ENCODE measurements at places on chromosomes 1 and 21.

- H3K27me3 ChIP-seq = no peaks in the 10 kb centered on the region
- H3K36me3 ChIP-seq = no peaks in the 10 kb centered on the region
- H3K4me3 ChIP-seq = no peak overlapping the region
Observed at GRCh38 chr1:101264697-101265096, 27.9 kb downstream of the S1PR1 start.

GRCh38 chr1:220970311-220970710 is 91.1 kb downstream of the HLX start:
- DNase-seq = no peak
- no peak overlapping the region for H3K27ac ChIP-seq
- no peaks in the 10 kb centered on the region for H3K36me3 ChIP-seq
- no peak overlapping the region for H3K4me3 ChIP-seq
- H3K27me3 ChIP-seq = no peaks in the 10 kb centered on the region
- H3K4me1 ChIP-seq = no peaks in the 10 kb centered on the region

DNA sequence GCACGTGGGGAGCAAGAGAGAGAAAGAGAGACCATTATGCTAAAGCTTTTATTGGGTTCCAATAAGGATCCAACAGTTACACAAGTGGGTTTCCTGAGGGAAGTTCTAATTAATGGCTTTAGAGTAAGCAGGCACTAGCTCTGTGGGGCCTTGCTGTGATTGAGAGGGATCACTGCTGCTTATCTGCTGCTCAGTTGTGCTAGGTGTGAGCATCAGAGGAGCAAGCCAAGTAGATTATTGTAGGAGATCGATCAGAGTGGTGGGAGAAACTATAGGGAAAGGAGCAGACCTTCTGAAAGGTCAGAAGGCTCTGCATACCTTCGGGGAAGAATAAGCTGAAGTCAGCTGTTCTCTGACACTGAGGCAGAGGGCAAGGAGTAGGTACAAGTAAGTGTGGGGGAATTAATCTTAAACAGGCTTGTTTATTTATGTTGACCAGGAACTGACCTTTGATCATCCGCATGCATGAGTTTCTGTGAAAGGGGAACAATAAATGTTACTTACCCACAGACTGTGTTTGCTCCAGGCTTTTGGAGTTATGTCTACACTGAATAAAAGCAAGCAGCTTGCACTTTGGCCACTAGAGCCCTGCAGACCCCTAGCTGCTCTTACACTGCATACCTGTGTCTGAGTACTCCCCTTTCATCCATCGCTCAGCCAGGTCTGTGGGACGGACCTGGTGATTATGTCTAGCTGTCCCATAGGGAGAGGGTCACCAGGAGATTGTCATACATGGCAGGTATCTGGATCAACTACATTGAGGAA is 89.7 kb downstream of the TNNI3K start:
- H3K27ac ChIP-seq = no peak overlapping the region
- peaks cover 3% of the 10 kb centered on the region for H3K4me1 ChIP-seq
- no peaks in the 10 kb centered on the region for H3K27me3 ChIP-seq
- DNase-seq = no peak
- H3K36me3 ChIP-seq = no peaks in the 10 kb centered on the region
- no peak overlapping the region for H3K4me3 ChIP-seq

- no peaks in the 10 kb centered on the region for H3K36me3 ChIP-seq
- no peak for DNase-seq
- H3K4me1 ChIP-seq = peaks cover 22% of the 10 kb centered on the region
- H3K27ac ChIP-seq = no peak overlapping the region
- no peak overlapping the region for H3K4me3 ChIP-seq
- no peaks in the 10 kb centered on the region for H3K27me3 ChIP-seq
Observed at GRCh38 chr1:67058761-67059160, 4.8 kb upstream of the SLC35D1 start.

DNA sequence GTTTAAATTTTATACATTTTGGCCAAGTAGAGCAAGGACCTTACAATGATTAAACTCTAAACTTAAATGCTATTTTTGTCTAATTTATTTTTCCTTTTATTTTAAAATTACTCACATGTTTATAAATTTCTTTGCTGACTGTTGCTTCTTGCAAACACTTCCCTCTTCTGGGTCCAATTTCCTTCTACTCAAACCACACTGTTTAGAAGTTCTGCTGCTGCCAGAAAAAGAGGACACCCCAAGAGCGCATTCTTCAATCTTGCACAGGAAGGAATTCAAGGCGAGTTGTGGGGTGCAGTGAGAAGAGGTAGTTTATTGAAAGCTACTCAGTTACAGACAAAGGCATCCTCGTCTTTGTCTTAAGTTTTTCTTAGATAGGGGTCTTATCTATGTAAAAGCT is 88.5 kb upstream of the NEK7 start:
- no peak for DNase-seq
- no peaks in the 10 kb centered on the region for H3K4me1 ChIP-seq
- no peak overlapping the region for H3K4me3 ChIP-seq
- H3K36me3 ChIP-seq = no peaks in the 10 kb centered on the region
- no peak overlapping the region for H3K27ac ChIP-seq
- H3K27me3 ChIP-seq = no peaks in the 10 kb centered on the region

- no peak overlapping the region for H3K27ac ChIP-seq
- no peak for DNase-seq
- H3K4me3 ChIP-seq = no peak overlapping the region
- H3K27me3 ChIP-seq = no peaks in the 10 kb centered on the region
Observed at GRCh38 chr1:204188959-204189639, 7.2 kb downstream of the KISS1 start.

- H3K4me1 ChIP-seq = no peaks in the 10 kb centered on the region
- no peak overlapping the region for H3K4me3 ChIP-seq
- no peak overlapping the region for H3K27ac ChIP-seq
- no peak for DNase-seq
Observed at GRCh38 chr1:72007312-72007711, 275.0 kb downstream of the NEGR1 start.

GRCh38 chr1:117932576-117932975 is 3.0 kb downstream of the WDR3 start:
- H3K4me3 ChIP-seq = no peak overlapping the region
- peaks cover 9% of the 10 kb centered on the region for H3K4me1 ChIP-seq
- H3K27ac ChIP-seq = no peak overlapping the region
- H3K27me3 ChIP-seq = no peaks in the 10 kb centered on the region
- H3K36me3 ChIP-seq = peaks cover 2% of the 10 kb centered on the region
- DNase-seq = no peak

GRCh38 chr1:50949286-50949982 is 10.6 kb downstream of the FAF1 start:
- H3K4me1 ChIP-seq = no peaks in the 10 kb centered on the region
- no peaks in the 10 kb centered on the region for H3K36me3 ChIP-seq
- DNase-seq = no peak
- H3K27ac ChIP-seq = no peak overlapping the region
- no peak overlapping the region for H3K4me3 ChIP-seq
